BJ (cell line): ENCODE measurements at places on chromosomes 1 and 21.

DNA sequence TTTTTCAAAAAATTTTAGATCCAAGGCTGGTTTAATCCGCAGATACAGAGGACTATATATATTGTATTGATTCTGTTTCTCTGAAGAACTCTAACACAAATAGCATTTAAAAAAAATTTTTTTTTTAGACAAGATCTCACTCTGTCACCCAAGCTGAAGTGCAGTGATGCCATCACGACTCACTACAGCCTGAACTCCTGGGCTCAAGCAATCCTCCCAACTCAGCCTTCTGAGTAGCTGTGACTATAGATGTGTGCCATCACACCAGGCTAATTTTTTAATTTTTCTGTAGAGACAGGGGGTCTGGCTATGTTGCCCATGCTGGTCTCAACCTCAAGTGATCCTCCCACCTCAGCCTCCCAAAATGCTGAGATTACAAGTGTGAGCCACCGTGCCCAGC is 3.0 kb downstream of the ANKRD45 start:
- no peak for DNase-seq

DNA sequence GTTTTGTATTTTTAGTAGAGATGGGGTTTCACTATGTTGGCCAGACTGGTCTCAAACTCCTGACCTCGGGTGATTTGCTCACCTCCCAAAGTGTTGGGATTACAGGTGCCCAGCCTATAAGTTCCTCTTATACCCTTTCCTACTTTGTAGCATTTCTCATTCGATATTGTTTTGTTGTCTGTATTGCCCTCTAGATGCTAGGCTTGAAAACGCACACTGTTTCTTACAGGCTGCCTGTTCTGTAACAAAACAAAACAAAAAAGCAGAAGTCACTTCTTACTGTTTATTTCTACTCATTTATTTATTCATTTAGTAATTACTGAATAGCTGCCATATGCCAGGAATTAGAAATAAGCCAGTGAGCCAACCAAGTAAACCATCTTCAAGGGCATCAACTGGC is 136.9 kb upstream of the BMP8A start:
- no peak for DNase-seq

GRCh38 chr1:214901718-214902117 is 180.8 kb upstream of the KCNK2 start:
- DNase-seq: no peak

- no peak for DNase-seq
Observed at GRCh38 chr21:39451332-39452206, at the start of gene SH3BGR. Gene SH3BGR (plus strand): TSS chr21:39451970. CDS start chr21:39452097, 127 bp downstream.

DNA sequence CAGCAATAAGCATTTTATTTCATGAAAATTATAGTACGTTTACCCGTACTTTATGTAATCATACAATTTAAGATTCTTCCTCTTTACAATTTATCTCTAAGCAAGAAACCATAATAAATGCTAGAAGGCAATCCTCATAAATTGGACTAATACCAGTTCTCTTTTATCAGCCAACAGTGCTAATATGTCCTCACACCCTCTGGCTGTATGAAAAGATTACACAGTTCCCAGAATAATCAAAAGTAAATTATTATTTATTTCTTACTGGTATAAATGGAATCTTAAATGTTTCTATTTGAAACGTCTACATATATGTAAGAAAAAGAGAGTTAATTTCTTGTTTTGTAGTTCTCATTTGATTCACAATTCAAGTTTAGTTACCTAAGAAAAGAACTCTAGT is 3.1 kb upstream of the CDKN2C start:
- DNase-seq: no peak

DNA sequence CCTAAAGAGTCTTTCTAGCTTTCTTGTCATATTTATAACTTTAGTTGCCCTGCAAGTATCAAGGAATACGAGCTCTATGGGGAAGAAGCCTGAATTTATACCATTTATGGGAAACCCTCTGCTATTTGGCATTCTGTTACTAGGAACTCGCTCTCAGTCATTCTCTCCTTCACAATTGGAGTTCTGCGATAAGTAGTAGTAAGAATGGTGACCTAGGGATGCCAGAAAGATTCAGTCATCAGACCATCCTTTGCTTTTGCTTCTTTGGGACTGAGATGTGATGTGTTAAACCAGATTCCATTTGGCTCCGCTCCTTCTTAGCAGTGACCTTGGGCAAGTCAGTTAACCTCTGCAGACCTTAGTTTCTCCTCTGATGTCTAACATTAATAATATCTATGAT is 256.5 kb downstream of the FGGY start:
- no peak for DNase-seq

GRCh38 chr1:221689138-221689537 is 52.8 kb downstream of the DUSP10 start:
- DNase-seq: no peak

- no peak for DNase-seq
Observed at GRCh38 chr1:93841771-93842170, 37.2 kb downstream of the DNTTIP2 start.

DNA sequence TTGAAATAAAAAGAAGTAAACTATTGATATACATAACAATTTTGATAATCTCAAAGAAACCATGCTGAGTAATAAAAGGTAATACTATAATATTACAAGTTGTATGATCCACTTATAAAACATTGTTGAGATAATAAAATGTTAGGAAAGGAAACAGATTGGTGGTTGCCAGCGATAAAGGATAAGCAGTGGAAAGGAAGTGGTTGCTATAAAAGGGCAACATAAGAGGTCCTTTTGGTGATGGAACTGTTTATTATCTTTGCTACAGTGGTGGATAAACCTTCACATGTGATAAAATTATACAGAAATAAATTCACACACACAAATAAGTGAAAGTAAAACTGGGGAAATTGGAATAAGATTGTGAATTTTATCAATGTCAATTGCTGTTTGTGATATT is 15.1 kb downstream of the OR6F1 start:
- no peak for DNase-seq

DNA sequence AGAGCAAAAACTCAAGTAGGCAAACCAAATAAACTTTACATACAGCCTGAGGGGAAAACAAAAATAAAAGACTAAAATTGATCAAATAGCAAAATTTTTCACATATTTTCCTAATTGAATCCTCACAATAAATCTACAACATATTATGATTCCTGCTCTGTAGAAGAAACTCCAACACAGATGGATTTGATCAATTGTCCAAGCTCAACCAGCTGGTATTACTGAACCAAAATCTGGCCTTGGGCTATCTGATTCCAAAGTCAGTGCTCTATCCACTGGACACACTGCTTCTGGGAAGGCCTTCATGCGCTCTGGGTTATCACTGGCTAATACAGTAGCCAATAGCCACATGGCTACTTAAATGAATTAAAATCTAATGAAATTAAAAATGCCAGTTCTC is 39.3 kb downstream of the PCNX2 start:
- no peak for DNase-seq

DNA sequence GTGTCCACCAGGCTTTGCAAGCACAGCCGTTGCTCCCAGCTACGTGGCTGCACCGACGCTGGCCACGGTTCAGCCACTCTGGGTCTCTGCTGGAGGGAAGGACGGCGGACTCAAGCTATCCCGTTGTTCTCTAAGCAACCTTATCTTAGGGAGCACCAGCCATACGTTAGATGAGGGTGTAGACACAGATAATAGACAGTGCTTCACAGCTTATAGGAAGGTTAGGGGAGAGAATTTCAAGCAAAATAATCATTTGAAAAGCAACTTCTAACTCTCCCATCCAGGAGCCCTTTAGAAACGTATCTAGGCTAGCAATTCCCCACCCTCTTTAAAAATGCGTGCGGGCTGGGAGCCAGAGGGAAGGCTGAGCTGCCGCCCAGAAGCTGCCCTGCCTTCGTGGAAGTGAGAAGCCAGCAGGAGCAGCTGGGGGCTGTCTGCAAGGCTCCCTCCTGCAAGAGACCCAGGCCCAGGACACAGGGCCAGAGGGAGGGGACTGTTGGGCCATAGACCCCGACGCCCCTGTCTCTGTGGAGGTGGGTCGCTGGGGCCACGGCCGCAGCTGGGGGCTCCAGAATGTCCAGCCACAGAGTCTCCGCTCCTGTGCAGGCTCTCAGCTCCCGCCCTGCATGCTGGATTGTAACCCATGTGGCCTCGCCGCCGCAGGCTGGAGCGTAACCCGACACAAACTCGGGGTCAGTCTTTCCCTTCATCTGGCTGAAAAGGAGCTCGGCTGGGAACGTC is 31.2 kb upstream of the COL6A2 start:
- DNase-seq: no peak

DNA sequence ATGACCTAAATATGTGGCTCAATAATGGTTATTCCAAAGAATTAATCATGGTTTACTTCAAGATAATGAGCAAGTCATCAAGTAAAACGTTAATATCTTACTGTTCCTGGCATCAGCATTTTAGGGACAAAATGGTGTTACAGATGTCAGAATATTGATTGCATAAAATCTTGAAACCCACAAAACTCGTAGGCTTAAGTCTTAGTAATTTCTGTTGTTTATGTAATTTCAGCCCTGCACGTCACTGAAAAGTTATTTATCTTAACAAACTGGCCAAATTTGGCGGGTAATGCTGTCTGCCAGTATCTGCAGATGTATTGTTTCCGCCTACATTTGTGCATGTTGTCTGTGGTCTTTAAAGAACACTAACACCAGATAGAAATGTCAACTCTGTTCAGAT is 25.8 kb downstream of the CDC7 start:
- peak; percentile 44 for DNase-seq

- no peak for DNase-seq
Observed at GRCh38 chr1:75745276-75745675, 20.8 kb downstream of the ACADM start.

DNA sequence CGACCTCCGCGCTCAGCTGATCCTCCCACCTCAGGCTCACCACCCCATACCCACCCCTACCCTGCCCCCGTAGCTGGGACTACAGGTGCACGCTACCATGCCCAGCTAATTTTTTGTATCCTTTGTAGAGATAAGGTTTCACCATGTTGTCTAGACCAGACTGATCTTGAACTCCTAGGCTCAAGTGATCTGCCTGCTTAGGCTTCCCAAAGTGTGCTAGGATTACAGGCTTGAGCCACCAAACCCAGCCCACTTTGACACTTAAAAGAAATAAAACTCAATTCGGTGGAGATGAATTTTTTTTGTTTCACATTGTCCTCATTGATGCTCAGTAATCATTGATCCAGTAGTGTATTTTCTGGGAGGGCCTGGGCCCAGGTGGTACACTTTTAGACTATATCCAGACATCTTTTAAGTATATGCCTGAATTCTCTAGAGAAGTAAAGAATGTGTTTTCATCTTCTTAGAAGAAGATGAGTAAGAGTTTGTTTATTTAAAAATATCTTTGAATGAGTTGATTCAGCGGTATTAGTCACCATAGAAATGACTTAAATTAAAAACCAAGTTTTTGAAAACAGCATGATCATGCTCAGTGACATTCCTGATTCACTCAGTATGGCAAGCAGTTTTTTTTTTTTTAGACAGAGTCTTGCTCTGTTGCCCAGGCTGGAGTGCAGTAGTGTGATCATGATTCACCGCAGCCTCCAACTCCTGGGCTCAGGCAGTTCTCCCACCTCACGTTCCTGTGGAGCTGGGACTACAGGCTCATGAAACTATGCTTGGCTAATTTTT is 57.8 kb downstream of the EPB41 start:
- peak; percentile 98 for DNase-seq

DNA sequence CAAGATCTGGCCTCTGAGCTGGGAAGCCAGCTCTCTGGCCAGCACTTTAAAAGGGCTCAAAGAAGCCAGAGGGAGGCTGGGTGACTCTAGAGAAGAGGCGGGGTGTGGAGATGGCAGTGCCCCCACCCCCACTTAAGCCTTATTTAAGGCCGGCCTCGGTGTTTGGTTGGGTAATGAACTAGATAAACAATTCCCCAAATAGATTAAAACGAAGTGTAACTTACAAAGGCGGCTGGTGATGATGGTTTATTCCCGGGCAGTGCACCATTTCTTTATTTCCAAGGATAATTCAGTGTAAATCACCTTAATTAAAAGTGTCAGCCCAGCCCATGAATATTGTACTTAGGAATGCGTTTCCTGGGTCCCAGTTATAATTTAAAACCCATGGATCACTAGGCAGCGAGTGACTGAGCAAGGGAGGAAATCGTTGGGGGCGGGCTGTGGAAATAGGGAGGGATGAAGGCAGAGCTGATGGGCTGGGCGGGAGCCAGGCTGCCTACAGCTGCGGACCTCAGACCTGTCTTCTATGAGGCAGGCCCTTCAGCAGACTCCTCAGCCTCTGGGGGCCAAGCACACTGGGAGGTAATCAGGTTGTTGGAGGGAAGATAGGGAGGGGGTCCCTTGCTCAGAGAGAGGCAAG is 54.9 kb downstream of the TMEM53 start:
- DNase-seq: peak; percentile 85

GRCh38 chr1:78078358-78078757 is 32.6 kb downstream of the GIPC2 start:
- DNase-seq: no peak

DNA sequence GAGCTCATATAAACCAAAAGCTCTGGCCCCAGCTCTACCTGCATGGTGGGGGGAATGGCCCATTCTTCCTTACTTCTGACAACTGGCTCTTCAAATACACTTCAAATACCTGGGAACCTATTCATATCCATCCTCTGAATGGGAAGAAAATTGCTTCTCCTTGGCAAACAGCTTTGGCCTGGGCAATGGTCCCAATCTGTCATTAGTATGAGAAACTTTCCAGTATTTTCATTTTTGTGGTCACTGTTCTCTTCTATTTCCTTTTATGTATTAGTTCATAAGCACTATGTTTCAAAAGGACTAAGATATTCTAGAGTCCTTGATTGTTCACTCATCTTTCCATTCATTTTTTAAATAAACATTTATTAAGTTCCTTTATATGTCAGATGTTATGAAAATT is 5.2 kb upstream of the HSD3B2 start:
- no peak for DNase-seq

- no peak for DNase-seq
Observed at GRCh38 chr1:30085811-30086770, 637.3 kb downstream of the MATN1 start.

DNA sequence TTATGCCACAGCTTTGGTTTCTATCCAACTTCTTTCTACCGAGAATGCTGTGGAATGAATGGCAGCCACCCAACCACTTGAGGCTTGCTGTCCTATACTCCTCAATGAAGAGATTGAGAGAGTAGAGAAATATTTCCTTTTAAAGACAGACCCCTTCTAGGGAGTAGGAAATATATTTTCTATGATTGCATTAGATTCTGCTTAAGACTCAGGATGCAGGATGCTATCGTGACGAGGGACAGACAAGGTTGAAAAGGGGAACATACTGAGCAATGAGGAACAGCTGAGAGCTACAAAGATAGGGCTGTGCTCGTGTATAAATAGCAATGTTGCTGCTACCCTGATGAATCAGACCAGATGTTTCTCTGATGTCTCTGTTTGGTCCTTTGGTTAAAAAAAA is 7.1 kb upstream of the RASAL2 start:
- peak; percentile 58 for DNase-seq

- no peak for DNase-seq
Observed at GRCh38 chr21:30211071-30211470, 4.8 kb downstream of the CLDN8 start.

- no peak for DNase-seq
Observed at GRCh38 chr1:89085781-89086180, 20.8 kb upstream of the GBP1 start.
